Ecto neural progenitor cell (in vitro differentiated cells): ENCODE measurements at places on chromosomes 7 and 10.

DNA sequence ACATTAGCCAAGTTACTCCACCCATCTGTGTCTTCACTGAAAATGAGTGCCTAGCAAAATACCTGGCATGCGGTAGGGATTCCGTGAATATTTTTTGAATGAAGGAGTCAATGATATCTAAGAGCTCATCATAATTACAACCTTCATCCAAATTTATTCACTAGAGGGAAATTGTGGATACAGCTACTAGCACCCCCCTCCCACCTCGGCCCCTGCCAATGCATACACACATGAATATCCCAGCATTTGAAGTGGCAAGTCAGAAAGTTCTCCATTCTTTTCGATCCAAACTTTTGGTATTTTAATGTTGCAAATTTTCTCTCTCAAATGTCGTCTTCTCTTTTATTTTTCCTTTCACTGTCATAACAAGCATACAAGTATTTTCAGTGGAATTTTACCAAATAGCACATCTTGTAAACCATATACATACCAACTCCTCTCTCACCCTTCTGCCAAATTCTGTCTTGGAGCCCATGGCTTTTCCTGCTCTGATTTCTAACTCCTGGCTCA lies 164.3 kb downstream of the GRID1 start:
- no peak for DNase-seq

DNA sequence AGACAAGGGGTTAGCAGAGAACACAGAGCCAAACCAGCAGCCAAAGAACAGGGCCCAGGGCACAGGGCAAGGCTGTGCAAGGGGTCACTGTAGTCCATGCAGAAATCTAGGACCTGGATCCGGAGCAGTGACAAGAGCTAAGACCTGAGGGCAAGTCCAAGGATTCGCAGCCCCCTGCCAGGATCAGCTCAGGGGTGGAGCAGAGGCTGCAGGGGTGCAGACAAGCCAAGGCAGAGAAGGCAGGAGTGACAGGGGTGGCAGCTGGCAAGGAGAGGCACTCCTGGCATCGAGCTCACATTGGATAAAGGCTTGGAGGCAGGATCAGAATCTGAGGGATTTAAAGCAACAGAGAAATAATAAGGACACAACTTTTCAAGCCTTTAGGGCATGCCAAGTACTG lies 80.7 kb upstream of the NANOS1 start:
- DNase-seq = no peak

DNA sequence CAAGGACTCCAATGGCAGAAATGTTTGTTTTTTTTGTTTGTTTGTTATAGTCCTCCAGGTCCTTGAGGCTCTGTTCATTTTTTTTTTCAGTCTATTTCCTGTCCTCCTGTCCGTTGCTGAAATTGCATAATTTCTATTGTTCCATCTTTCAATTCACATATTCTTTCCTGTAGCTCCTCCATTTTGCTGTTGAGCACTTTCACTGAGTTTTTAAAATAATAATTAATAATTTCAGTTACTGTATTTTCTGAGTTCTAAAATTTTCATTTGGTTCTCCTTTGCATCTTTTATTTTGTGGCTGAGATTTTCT lies 202.3 kb upstream of the AGR3 start:
- DNase-seq = no peak

DNA sequence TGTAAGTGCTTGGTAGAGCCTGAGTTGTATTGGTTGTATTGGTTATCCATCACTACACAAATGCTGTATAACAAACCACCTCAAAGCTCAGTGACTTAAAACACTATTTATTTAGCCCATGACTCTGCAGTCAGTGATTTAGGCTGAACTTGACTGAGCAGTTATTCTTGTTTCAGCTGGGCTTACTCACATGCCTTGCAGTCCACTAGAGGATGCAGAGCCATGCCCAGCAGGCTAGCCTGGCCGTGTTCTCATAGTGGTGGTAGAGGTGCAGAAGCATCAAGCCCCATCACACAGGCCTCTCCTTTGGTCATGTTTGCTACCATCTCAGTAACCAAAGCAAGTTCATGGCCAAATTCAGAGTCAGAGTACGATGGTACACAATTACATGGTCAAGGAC lies 43.9 kb downstream of the LUC7L2 start:
- DNase-seq = no peak

GRCh38 chr10:126421756-126422256 lies 33.5 kb upstream of the ADAM12 start:
- no peak for DNase-seq

GRCh38 chr10:1210667-1211066 lies 154.5 kb downstream of the WDR37 start:
- DNase-seq = no peak

DNA sequence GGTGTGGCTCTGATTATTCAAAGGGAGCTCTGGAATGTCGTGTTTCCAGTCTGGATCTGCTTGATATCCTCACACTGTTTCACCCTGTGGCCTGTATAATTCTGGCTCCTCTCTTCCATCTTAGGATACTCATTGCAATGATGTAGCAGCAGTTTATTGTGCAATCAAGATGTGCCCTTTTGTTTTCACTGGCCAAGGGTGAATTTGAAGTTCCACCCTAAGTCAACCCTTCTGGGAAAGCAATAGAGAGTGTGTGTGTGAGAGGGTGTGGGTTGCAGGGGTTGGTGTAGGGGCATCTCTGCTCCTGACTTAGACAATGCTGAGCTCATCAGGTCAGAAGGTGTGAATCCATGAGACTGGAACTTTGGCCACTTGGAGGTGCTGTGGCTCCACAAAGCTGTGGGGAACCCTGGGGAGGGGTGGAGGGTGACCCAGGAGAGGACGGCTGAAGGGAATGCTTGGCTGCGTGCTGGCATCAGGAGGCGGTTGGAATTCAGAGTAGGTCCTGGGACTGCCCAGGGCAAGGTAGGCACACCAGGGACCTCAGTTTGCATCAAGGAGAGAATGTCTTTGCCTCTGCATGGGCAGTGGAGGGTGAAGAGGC lies 118.0 kb upstream of the PRSS58 start:
- DNase-seq = peak; percentile 65

DNA sequence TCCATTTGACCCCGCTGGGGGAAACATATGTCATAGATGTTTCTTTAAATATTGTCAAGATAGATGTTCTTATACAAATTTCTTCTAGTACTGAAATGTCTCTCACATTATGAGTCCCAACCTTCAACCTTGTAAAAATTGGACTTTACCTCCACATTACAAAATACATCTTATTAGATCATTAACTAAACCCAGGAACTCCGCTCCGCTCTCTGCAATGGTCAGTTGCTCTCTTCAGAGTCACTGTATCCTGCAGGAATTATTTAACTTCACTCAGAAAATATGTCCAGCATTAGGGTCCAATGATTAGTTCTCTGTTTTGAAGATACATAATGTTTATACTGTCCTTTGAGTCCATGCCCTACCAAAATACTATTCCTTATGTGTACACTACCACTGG lies 8.5 kb upstream of the AKR1D1 start:
- DNase-seq = no peak

GRCh38 chr7:37394158-37394557 lies 54.5 kb downstream of the ELMO1 start:
- no peak for DNase-seq

DNA sequence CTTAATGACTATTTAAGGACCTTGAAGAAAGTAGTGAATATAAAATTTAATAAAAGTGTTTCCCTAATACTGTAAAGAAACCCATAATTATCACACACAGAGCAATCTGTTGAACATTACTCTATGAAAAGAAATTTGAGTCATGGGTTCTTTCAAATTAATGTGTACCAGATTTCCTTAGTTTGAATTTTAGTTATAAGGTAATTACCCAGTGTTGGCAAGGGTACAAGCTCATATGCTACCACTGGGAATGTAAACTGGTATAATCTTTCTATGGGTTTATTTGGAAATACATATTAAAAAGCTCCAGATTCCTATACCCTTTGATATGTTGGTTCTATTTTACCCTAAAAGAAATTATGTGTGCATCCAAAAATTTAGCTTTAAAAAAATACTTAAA lies 22.9 kb downstream of the PANK1 start:
- no peak for DNase-seq

DNA sequence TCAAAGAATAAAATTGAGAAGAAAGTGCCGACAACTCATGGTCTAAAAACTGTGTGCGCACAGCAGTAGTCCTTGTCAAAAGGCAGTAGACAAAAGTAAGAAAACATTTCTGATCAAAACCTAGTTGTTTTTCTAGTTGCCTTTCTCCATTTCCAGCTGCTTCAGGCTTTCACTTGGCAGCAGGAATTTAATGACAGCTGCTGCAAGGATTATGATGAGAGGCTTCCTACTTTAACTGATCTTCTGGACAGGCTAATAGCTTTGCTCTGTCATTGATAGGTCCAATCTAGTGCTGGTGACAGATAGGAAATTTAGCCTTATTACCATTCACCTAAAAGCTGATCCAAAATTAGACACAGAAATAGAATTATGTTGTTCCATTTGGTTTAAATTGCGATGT lies 110.7 kb upstream of the SEMA3C start:
- DNase-seq = no peak

- DNase-seq = no peak
Observed at GRCh38 chr7:37796138-37796775, 52.1 kb upstream of the NME8 start.

- DNase-seq = no peak
Observed at GRCh38 chr7:88546808-88547207, 212.7 kb upstream of the ZNF804B start.

DNA sequence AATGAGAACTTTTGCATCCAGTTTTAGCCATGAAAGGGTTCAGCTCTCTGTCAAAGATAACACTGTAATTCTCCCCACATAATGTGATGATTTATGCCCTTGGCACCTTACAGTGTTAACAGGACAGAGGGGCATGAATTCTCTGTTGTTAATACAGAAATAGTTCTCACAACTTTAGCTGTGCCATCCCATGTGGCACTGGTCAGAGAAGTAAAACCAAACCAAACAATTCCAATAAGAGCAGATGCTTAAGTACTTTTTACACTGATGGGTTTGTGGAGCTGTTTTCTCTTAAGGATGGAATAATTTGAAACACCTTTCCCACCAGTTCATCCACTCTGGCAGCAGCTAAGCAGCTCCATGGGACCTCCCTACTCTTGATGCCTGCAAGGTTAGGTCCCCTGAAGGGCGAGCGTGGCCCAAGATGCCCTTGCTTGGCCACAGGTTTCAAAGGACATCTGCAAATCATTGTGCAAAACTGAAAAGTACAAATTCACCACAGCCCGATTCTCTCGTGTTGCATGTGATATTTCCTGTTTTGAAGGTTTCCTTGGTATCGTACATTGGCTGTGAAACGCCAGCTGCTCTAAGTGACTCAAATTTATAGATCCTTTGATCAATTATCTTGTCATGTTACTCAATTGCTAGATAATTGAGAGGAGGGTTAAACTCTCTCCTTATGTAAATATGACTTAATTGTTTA lies 82.5 kb upstream of the CREB5 start:
- DNase-seq = no peak

DNA sequence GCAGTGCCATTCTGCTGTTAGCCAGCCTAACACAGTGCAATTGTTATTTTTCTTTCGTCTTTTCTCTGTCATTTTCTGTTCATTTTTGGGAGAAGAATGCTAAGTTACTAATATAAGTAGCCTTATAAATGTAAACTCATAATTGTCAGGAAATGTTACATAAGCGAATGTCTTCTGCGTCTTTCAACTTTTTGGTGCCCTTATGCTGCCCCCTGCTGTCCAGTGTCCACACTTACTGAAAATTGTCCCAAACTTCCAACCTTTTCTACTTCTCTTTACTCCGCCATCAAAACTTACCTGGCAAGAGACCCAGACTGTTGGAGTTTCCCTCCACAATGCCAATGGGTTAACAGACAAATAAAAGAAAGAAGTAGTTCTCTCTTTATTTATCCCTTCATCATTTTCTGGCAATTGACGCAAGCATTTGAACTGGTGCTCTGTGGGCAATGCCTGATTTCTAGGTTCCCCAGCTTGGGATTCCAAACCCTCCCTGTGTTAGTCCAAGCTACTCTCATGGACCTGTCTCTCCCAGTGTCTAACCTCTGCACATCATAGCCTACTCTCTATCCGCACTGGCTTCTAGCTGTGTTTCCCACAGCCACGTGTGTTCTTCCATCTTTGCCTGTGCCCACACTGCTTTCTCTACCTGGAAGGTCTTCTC lies 21.0 kb upstream of the EPC1 start:
- DNase-seq = peak; percentile 55

- DNase-seq = no peak
Observed at GRCh38 chr7:13496976-13497375, 492.5 kb downstream of the ETV1 start.

DNA sequence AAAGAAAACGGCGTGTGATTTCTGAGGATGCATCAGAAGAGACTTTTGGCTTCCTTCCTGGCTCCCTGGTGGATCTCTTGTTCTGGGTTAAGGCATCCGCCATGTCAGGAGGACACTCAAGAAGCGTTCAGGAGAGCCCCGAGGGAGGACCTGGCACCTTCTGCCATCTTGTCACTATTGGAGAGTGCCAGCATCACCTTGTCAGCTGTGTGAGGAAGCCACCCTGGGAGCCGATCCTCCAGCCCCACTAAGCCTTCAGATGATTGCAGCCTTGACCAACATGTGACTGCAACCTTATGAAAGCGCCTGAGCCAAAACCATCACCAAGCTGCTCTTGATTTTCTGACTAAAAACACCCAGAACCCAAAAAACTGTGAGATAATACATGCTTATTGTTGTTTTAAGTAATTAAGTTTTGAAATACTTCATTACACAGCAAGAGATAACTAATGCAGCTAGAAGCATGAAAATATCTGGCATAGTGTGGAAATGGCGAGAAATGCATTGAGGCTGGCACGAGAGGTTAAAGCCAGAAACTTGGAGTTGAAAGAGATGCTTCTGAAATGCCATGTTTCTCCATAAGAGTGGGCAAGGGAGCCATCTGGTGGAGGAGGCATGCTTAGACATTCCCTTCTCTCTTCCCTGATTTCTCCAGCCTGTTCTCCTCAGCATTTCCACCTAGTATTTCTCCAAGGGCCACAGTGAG lies 5.4 kb upstream of the ZFYVE27 start:
- DNase-seq = peak; percentile 63

- DNase-seq = no peak
Observed at GRCh38 chr10:3972460-3973301, 187.7 kb upstream of the KLF6 start.

DNA sequence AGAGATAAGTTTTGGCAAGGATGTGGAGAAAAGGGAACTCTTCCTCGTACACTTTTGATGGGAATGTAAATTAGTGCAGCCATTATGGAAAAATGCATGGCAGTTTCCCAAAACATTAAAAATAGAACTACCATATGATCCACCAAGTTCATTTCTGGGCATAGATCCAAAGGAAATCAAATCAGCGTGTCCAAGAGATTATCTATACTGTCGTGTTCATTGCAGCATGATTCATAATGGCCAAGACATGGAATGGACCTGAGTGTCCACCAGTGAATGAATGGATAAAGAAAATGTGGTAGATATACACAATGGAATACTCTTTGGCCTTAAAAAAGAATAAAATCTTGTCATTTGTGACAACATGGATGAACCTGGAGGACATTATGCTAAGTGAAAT lies 70.3 kb upstream of the RSU1 start:
- DNase-seq = no peak

DNA sequence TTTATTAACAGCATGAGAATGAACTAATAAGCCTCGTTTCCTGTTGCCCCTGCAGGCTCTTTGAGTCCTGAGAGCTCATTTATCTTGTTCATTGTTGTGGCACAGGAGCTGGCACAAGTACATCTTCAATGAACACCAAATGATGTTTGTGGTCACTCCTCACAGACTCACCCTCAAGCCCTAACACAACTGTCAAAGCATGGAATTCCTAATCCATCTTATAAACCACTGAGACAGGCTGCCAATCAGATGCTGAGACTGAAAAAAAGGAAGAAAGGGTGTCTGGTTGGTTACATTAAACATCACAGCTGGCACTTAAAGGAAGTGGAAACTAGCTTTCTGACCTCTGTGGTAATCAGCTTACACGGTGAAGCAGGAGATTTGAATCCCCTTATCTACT lies 7.7 kb upstream of the CCDC172 start:
- DNase-seq = no peak

GRCh38 chr7:77903597-77903996 lies 105.0 kb downstream of the PHTF2 start:
- DNase-seq = no peak
